ENCODE measurements at places on chromosomes 6 and 20. TPM values are rescaled to one million over a fixed set of nuclear protein-coding genes. Genes with fewer than 3 reads are reported as not detected.

Gene KCNK5
- 10.5 TPM for polyA plus RNA-seq

Gene ENPP5
- polyA plus RNA-seq: 21.3 TPM

Gene DZANK1
- polyA plus RNA-seq: 7.2 TPM

DNA sequence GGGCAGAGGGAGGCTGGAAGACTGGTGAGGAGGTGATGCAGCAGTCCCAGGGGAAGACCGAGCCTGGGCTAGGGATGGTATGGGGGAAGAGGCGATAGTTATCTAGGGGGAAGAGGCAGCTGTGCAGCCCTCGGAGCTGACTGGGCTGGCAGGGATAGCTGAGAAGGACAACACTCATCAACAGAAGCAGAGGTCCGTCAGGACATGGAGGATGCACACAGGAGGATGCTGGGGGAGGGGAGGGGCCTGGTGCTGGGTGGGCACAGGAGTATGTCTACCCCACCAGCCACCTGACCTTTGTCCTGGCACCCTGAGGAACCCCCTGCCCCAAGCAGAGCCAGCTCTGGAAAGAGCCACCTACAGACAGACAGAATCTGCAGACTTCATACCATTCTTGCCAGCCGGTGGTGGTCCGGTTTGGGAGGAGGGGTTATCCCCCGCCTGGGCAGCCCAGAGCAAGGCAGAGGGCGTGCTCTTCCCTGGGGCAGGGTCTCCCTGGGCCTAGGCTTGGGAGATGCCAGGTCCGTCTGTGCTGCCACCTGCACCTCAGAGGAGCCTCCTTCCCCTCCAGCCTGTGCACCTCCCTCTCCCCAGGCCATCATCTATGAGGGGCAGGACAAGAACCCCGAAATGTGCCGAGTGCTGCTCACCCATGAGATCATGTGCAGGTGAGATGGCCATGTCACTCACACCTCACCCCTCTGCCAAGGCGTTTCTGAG lies 14.9 kb downstream of the EBF4 start:
- DNase-seq: no peak

- DNase-seq: no peak
These were observed 61.4 kb downstream of the NOL4L start for GRCh38 chr20:32523613-32524213.

DNA sequence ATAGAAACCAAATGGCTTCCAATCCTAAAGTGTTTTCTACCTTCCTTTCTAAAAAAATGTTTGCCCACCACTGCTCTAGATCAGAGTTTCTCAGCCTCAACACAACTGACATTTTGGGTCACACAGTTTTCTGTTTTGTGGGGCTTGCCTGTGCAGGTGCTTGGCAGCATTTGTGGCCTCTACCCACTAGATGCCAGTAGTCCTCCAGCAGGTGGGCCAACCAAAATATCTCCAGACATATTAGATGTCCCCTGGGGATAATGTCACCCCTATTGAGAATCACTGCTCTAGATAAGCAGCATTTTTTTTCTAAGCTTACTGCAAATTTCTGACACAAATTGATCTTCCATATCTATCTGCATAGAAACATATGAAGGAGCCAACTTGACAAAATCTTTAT lies 26.3 kb upstream of the EPM2A start:
- DNase-seq: no peak

DNA sequence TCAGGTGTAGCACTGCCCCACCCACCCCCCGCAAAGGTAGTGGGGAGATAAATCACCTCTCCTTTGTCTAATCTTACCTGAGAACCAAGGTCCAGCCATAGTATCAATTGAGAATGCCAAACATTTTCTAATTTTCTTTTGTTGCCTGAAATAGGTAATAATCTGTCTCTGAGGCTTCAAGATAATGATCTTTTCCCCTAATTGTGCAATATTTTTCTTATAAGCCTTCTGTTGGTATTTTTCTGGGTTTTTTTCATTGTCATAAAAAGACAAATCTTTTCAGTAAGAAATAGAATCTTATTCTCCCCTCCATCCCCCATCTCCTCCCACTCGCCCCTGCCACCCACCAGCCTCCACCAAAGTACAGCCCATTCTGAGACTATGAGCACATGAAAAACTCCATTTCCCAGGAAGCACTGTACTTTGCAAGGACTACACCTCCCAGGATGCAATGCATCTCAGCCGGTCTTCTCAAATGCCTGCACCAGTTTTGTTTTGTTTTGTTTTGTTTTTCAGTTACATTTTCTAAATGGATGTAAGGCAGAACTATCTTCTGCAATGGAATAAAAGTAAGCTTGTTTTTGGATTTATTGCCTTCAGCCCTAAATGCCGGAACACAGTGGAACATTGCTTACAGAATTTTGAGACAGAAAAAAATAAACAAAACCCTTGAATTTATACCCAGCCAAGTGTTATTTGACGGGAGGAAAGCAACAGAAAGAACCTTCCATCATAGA lies 268.0 kb downstream of the TFAP2A start:
- DNase-seq: no peak
